ENCODE measurements at places on chromosomes 7 and 10.
A peak's percentile ranks its signal among the peaks of the same experiment; 100 is the strongest.

GRCh38 chr10:73413528-73414229, at the start of gene ANXA7:
Gene ANXA7 (minus strand): TSS chr10:73414058. CDS start chr10:73400856, 13,202 bp downstream.
- peak; percentile 93 for DNase-seq

DNA sequence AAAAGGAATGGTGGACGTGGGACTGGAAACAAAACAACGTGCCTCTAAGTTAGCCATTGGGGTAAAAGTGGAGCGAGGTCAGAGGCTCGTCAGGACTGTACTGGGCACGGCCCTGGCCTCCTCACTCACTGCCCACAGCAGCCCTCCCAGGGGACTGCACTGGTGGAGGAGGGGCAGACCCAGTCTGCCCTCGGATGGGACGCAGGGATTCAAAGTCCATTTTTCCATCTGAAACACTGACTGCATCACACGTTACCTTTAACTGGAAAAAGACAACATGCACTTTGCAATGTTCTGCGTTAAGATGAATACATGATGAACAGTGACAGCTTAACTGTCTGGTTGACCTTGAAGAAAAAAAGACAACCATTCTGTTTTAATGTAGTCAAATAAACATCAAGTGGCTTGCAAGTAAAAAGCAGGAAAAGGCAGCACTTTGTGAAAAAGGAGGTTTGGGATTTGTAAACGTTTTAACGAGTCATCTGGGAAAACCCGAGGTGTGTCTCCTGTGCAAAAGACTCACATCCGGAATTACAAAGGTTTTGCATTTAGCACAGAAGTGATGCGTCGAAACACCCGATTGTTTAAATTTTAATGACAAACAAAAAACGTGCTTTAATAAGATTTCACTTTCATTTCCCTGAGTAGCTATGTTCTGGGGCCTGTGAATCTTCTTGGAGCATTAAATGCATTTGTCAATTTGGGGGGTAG, 18.8 kb downstream of the KLF6 start:
- DNase-seq = peak; percentile 54

- DNase-seq = peak; percentile 67
Observed at GRCh38 chr7:78769481-78770101, 683.9 kb downstream of the MAGI2 start.

- peak; percentile 15 for DNase-seq
Observed at GRCh38 chr7:19713676-19714075, 4.8 kb upstream of the POLR1F start.

- DNase-seq = no peak
Observed at GRCh38 chr10:112475575-112476218, 28.7 kb downstream of the VTI1A start.

- DNase-seq = no peak
Observed at GRCh38 chr10:46028584-46029460, 1.6 kb downstream of the NCOA4 start.

- no peak for DNase-seq
Observed at GRCh38 chr10:127854769-127855590, 37.8 kb downstream of the CLRN3 start.

- DNase-seq = no peak
Observed at GRCh38 chr7:68718097-68718551, 880.2 kb upstream of the AUTS2 start.

GRCh38 chr7:150511048-150511447, 3.6 kb upstream of the GIMAP7 start:
- DNase-seq = no peak

GRCh38 chr10:77082601-77083252, 554.9 kb downstream of the KCNMA1 start:
- no peak for DNase-seq

GRCh38 chr7:4051696-4052095, 630.4 kb upstream of the FOXK1 start:
- no peak for DNase-seq

GRCh38 chr7:22765609-22766008, 38.6 kb downstream of the IL6 start:
- no peak for DNase-seq

GRCh38 chr10:93220296-93221170, 146.8 kb downstream of the CYP26A1 start:
- DNase-seq = peak; percentile 22

DNA sequence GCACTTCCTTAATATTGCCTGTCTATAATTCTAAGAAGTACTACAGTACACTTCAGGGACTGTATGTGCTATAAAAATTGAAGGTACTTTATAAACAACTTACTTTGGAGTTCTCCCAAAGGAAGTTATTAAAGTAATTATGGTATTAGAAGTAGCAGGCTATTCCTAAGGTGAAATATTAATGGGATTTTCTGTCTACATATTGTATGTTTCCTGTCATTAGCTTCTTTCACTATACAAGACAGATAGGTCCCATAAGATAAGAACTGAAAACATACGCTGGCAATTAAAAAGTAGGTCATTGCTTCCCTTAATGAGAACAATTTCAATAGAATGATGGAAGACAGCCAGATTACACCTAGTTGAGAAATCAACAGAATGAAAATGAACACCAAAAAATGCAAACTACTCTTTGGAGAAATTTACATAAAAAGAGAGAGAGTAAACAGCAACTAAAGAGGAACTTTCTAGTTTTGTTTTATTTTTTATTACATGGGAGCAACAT, 147.0 kb downstream of the HBP1 start:
- no peak for DNase-seq

DNA sequence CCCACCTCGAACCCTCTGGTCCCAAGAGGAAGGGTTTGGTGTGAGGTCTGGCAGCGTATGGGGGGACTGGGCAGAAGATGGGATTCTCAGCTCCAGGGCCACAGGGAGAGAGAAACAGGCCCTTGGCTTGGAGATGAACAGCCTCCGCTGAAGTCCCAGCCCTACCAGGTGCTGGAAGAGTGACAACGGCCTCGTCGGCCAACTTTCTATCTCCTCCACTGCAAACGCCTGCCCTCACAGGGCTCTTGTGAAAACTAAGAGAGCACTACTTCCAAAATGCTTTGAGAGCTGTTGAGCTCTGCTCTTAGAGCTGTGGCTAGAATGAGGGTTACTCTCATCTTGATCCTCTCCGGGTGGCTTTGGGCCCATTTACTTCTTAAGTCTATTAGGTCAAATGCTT, 63.5 kb downstream of the AFAP1L2 start:
- DNase-seq = no peak

- no peak for DNase-seq
Observed at GRCh38 chr10:22489467-22489866, 144.2 kb downstream of the SPAG6 start.

GRCh38 chr7:37786741-37787569, 61.4 kb upstream of the NME8 start:
- DNase-seq = no peak

DNA sequence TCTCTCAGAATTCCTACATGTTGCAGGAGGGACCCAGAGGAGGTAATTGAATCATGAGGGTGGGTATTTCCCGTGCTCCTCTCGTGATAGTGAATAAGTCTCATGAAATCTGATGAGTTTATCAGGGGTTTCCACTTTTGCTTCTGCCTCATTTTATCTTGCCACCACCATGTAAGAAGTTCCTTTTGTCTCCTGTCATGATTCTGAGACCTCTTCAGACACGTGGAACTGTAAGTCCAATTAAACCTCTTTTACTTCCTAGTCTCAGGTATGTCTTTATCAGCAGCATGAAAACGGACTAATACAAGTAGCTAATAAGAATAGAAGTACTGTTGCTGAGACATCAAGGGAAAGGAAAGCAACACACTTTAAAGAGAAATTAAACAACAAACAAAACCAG, 143.4 kb downstream of the CCDC71L start:
- no peak for DNase-seq

- no peak for DNase-seq
Observed at GRCh38 chr7:107486041-107486440, 16.2 kb downstream of the GPR22 start.

DNA sequence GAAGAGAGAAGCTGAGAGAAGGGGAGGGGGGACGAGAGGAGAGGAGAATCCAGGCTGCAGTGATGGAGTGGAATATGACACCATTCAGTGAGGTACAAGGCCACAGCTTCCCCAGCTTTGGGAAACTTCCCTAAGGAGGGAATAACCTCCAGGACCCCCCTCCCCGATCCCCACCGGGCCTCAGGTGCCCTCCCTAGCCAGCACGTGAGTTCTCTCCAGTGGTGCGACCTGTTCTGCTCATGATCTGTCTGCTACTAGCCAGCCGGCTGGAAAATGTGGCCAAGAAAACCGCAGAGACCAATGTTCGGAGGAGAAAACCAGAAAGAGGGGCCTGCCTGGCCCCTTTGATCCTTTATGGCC, 39.9 kb upstream of the AGK start:
- DNase-seq = no peak

DNA sequence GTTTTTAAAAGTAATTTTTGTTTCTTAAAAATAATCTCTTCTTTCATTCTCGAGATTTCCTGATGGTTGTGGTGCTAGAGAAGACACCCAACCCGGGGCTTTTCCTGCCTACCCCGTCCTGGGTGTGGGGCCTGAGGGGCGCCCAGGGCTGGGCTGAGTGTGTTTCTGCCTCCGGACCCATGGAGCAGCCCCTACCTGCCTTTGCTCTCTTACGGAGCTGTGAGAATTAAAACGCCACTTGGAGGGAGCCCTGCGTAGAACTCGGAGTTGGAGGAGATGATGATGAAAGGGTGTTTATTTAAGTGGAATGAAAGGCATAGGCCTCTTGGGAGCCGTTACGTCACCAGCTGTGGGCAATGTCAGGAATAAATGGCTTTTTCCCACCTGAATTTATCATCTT, 261.8 kb upstream of the SHH start:
- peak; percentile 17 for DNase-seq

GRCh38 chr7:11753433-11753832, 78.6 kb downstream of the THSD7A start:
- DNase-seq = no peak

GRCh38 chr7:35390146-35390545, 136.2 kb upstream of the TBX20 start:
- no peak for DNase-seq

GRCh38 chr7:117017017-117017451, 63.7 kb downstream of the ST7 start:
- no peak for DNase-seq

- DNase-seq = no peak
Observed at GRCh38 chr7:149680331-149681025, 92.9 kb downstream of the ZNF467 start.

GRCh38 chr10:7045891-7046599, 364.8 kb downstream of the SFMBT2 start:
- no peak for DNase-seq

DNA sequence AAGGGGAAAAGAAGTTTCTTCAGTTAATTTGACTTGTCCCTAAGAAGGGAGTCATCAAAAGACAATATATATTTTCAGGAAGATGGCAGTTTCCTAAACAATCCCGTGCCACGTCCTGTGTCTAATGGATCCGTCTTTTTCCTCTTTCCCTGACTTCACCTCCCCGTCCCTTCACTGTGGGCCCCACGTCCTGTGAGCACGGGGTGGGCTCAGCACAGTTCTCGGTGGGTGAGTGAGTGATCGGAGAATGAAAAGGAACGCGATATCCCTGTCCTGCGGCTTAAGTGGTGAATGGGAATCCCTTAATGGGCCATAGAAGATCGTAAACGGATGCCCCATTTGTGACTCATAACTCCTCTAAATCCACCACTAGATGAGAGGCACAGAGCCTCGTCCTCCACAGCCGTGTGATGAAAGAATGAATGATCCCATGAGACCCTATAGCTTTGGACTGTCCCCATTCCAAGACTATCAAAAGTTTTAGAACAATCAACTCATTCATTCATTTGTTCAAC, 63.5 kb upstream of the PITRM1 start:
- DNase-seq = no peak

Measured in retina (tissue), 1 donor.